ENCODE measurements at places on chromosomes 2 and 18. TPM values are rescaled to one million over a fixed set of nuclear protein-coding genes. Genes with fewer than 3 reads are reported as not detected.

MBOAT2 gene
- 58.7 TPM for total RNA-seq

FOXD4L1 gene
- total RNA-seq: 0.52 TPM

KANSL1L gene
- total RNA-seq: 18.3 TPM

PKDCC gene
- total RNA-seq: 74.4 TPM

ADGRF3 gene
- 0.77 TPM for total RNA-seq

TEKT4 gene
- not detected for total RNA-seq

XDH gene
- 1.5 TPM for total RNA-seq

CFAP65 gene
- total RNA-seq: 0.93 TPM

SIX2 gene
- total RNA-seq: not detected

TAF4B gene
- total RNA-seq: 2.1 TPM

ATP6V1C2 gene
- total RNA-seq: 0.14 TPM

- no peaks in the 10 kb centered on the region for H3K36me3 ChIP-seq
- H3K4me3 ChIP-seq: no peak overlapping the region
- peaks cover 20% of the 10 kb centered on the region for H3K4me1 ChIP-seq
- no peaks in the 10 kb centered on the region for H3K27me3 ChIP-seq
Observed at GRCh38 chr2:203782262-203782976, 76.0 kb downstream of the CD28 start.

DNA sequence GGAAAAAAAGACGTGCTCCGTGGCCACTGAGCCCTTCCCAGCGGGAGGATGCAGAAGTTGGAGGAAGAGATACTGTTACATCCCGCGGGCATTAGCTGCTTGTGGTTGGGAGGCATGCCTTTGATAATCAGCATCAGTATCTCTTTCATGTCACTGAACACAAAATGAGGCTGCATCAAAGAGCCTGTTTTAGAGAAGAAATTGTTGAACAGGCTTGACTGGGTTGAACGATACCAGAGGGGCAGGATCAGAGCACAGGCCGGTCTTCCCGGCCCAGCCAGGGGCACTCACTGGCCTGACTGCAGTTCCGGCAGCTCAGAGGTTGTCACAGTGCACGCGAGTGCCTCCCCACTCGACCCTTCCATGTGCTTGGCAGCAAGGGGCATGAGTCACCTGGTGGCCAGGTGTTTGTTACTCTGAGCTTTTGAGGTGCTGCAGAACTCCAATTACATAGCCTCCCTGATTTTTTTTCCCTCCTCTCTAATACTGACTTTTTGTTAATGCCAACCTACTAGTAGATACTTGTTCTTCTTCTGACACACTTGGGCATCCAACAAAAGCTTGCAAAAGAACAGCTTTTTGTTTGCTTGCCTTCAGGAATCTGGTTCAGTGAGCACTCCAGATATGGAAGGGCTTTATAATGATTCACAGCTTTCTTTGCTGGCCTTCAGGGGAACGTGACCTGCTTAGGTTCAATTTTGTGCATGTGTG lies 121.6 kb downstream of the VAPA start:
- DNase-seq: no peak
- peaks cover 37% of the 10 kb centered on the region for H3K4me1 ChIP-seq
- H3K27me3 ChIP-seq: no peaks in the 10 kb centered on the region
- no peak overlapping the region for H3K4me3 ChIP-seq
- no peak overlapping the region for H3K27ac ChIP-seq

GRCh38 chr2:224860786-224861185 lies 144.6 kb upstream of the CCDC195 start:
- no peaks in the 10 kb centered on the region for H3K27me3 ChIP-seq
- H3K4me3 ChIP-seq: no peak overlapping the region
- peaks cover 1% of the 10 kb centered on the region for H3K36me3 ChIP-seq
- H3K27ac ChIP-seq: no peak overlapping the region
- DNase-seq: no peak

GRCh38 chr2:107384422-107384821 lies 442.3 kb upstream of the RGPD4 start:
- peaks cover 5% of the 10 kb centered on the region for H3K36me3 ChIP-seq
- no peaks in the 10 kb centered on the region for H3K27me3 ChIP-seq
- H3K27ac ChIP-seq: no peak overlapping the region

GRCh38 chr2:184598316-184599053 lies at the start of gene ZNF804A:
ZNF804A (plus strand) TSS chr2:184598529; CDS start chr2:184598960, 431 bp downstream.
- peak; percentile 50 for DNase-seq
- H3K27me3 ChIP-seq: peaks cover 65% of the 10 kb centered on the region
- H3K27ac ChIP-seq: peak within 1 kb of the TSS; percentile 84
- peaks cover 20% of the 10 kb centered on the region for H3K4me1 ChIP-seq
- H3K4me3 ChIP-seq: peak within 1 kb of the TSS; percentile 94

DNA sequence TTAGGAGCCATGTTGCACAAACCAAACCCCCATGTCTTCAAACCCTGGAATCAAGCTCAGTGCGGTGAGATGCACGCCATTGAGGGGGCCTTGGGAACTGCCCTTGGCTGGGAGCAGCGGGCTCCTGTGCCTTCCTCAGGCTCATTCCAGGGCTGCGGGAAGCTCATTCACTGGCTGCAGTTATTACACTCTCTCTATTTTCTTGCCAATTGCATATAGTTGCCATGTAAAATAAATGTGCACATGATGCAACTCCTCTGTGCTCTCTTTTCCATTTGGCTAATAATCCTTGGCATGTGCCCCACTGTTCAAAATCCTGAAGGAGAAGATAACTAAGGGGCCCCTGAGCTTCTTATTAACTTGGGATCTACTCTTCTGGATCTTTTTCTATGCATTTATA lies 74.7 kb downstream of the KCTD1 start:
- H3K36me3 ChIP-seq: peaks cover 8% of the 10 kb centered on the region
- H3K27me3 ChIP-seq: no peaks in the 10 kb centered on the region
- no peak for DNase-seq
- H3K4me1 ChIP-seq: peaks cover 7% of the 10 kb centered on the region

- peaks cover 16% of the 10 kb centered on the region for H3K4me1 ChIP-seq
- H3K27me3 ChIP-seq: no peaks in the 10 kb centered on the region
- H3K27ac ChIP-seq: peak overlapping the region; percentile 20
- no peak for DNase-seq
- H3K36me3 ChIP-seq: no peaks in the 10 kb centered on the region
Observed at GRCh38 chr2:137776697-137777096, 187.6 kb upstream of the HNMT start.

DNA sequence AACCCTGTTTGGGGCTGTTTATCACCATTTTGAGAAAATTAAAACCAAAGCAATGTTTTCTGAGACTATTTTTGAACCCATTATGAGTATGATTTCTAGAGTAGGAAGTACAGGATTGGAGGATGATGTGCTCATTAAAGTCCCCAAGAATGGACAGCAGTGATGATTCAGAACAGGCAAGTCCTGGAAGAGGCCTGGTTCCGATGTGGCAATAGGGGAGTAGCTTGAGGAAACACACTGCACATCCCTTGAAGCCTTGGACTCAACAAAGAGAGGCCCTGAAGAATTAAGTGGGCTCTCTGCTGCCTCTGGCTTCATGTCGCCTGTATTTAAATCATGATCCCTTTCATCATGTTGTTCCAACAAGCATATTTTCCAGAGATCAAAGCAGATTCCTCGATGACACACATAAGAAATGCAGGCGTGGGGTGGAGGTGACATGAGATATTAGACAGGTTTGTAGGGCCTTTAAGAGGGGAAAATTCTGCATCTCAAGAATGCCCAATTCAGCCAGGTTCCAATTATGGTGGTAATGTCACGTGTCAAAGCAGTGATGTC lies 242.2 kb downstream of the FHOD3 start:
- DNase-seq: no peak
- no peak overlapping the region for H3K27ac ChIP-seq

GRCh38 chr2:64609227-64609941 lies 44.3 kb downstream of the SERTAD2 start:
- H3K36me3 ChIP-seq: no peaks in the 10 kb centered on the region
- peak overlapping the region; percentile 79 for H3K4me3 ChIP-seq
- H3K4me1 ChIP-seq: peaks cover 12% of the 10 kb centered on the region
- peak; percentile 57 for DNase-seq
- peak overlapping the region; percentile 43 for H3K27ac ChIP-seq

DNA sequence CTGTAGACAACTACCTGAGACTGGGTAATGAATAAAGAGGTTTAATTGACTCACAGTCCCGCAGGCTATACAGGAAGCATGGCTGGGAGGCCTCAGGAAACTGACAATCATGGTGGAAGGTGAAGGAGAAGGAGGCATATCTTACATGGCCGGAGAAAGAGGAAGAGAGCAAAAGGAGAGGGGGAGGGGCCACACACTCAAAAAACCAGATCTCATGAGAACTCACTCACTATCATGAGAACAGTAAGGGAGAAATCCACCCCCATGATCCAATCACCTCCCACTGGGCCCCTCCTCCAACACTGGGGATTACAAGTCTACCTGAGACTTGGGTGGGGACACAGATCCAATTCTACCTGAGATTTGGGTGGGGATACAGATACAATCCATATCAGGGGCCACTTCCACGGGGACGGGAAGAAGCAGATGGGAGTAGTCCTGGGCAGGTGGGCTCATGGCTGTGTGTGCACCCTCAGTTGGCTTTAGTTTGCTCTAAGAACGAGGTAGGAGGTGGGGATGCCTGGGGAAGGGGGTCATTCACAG lies 9.9 kb downstream of the MAB21L4 start:
- no peaks in the 10 kb centered on the region for H3K4me1 ChIP-seq
- peaks cover 3% of the 10 kb centered on the region for H3K27me3 ChIP-seq
- H3K36me3 ChIP-seq: no peaks in the 10 kb centered on the region
- H3K4me3 ChIP-seq: no peak overlapping the region

DNA sequence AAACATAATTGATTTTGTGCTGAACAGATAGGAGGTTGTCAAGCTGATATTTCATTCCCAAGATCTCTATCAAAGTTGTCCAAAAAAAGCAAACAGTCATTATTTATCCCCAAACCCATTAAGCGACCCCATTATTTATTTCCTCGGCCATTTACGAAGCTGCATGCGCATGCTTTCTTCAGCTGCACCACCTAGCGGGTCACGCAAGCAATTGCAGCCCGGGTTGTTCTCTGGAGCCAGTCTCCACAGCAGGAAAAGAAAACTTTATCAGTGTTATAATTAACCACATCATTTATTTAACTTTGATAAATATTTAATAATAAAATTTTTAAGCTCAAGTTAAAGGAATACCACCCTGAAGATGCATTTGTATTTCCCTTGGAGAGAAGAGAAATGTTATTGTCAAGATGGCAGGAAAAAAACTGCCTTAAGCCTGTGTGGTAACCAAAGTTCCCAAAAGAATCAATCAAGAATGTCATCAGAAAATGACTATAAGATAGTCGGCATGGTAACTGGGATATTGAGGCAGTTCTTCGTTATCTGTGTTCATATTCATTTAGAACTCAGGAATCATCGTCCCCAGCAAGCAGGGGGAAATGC lies 304.7 kb downstream of the FBXO15 start:
- no peak overlapping the region for H3K4me3 ChIP-seq
- no peaks in the 10 kb centered on the region for H3K36me3 ChIP-seq
- no peak overlapping the region for H3K27ac ChIP-seq
- peak; percentile 66 for DNase-seq
- H3K27me3 ChIP-seq: peaks cover 12% of the 10 kb centered on the region

- H3K36me3 ChIP-seq: no peaks in the 10 kb centered on the region
- no peaks in the 10 kb centered on the region for H3K4me1 ChIP-seq
- no peak for DNase-seq
- no peak overlapping the region for H3K27ac ChIP-seq
Observed at GRCh38 chr18:3511980-3512379, 62.0 kb downstream of the TGIF1 start.

DNA sequence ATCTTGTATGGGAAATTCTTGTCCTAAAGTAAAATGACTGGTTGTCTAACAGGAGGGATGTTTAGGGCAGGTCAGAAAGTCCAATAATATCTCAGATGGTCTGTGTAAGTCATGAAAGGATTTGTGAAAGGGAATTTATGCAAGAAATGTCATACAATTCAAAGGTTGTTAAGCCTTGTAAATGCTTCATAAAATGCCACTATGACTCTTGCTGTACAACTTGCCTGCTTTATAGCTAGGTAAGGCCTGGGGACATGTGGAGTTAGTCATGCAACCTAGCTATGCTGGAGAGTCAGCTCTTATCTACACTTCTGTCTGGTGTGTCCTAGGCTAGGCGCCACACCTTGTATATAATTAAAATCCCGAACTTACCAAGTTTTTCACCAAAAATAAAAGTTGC lies 36.9 kb upstream of the VWA3B start:
- H3K36me3 ChIP-seq: peaks cover under 1% of the 10 kb centered on the region
- no peak overlapping the region for H3K27ac ChIP-seq
- no peaks in the 10 kb centered on the region for H3K27me3 ChIP-seq
- no peak for DNase-seq

- no peak overlapping the region for H3K4me3 ChIP-seq
- no peaks in the 10 kb centered on the region for H3K27me3 ChIP-seq
- H3K27ac ChIP-seq: no peak overlapping the region
- H3K4me1 ChIP-seq: no peaks in the 10 kb centered on the region
- H3K36me3 ChIP-seq: no peaks in the 10 kb centered on the region
Observed at GRCh38 chr2:143085125-143085784, 44.0 kb upstream of the ARHGAP15 start.

GRCh38 chr2:37231241-37232130 lies at the start of the genes CEBPZ and NDUFAF7:
CEBPZ (minus strand) TSS chr2:37231596; CDS start chr2:37231567, 29 bp downstream.
NDUFAF7 (plus strand) TSS chr2:37231658; CDS start chr2:37231706, 48 bp downstream.
- DNase-seq: peak; percentile 74
- H3K36me3 ChIP-seq: peaks cover 5% of the 10 kb centered on the region
- no peak within 1 kb of the TSS for H3K4me3 ChIP-seq
- no peaks in the 10 kb centered on the region for H3K27me3 ChIP-seq

GRCh38 chr2:215746887-215747615 lies 266.3 kb downstream of the MREG start:
- no peak overlapping the region for H3K4me3 ChIP-seq
- DNase-seq: no peak
- H3K27ac ChIP-seq: no peak overlapping the region
- peaks cover 13% of the 10 kb centered on the region for H3K4me1 ChIP-seq
- no peaks in the 10 kb centered on the region for H3K27me3 ChIP-seq
- H3K36me3 ChIP-seq: no peaks in the 10 kb centered on the region

GRCh38 chr2:98469862-98470544 lies 25.3 kb downstream of the INPP4A start:
- H3K27ac ChIP-seq: peak overlapping the region; percentile 20
- no peaks in the 10 kb centered on the region for H3K27me3 ChIP-seq
- no peaks in the 10 kb centered on the region for H3K36me3 ChIP-seq

- peaks cover 8% of the 10 kb centered on the region for H3K36me3 ChIP-seq
- no peak for DNase-seq
- no peak overlapping the region for H3K4me3 ChIP-seq
Observed at GRCh38 chr18:79133724-79134123, 64.5 kb downstream of the ATP9B start.

DNA sequence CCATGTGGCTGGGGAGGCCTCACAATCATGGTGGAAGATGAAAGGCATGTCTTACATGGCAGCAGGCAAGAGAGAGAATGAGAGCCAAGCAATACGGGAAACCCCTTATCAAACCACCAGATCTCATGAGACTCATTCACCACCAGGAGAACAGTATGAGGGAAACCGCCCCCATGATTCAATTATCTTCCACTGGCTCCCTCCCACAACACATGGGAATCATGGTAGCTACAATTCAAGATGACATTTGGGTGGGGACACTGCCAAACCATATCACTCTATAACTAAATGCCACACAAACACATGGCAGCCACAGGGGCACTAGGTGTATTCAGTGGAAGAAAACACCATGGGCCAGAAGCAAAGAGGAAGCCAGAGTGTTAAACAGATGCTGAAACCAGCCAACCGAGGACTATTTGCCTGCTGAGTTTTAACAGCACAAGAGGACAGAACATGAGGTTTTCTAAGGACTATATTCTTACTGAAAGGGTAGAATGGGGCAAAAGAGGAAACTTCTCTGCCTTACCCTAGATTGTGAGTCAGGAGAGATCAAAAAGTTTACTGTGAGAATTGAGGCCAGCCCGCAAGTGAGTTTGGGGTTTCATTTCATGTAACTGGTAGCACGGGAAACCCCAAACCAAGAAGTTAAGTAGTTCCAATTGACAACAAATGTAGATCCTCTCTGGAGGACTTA lies 49.2 kb downstream of the SIGLEC15 start:
- H3K4me3 ChIP-seq: no peak overlapping the region
- H3K4me1 ChIP-seq: no peaks in the 10 kb centered on the region
- no peaks in the 10 kb centered on the region for H3K27me3 ChIP-seq
- H3K27ac ChIP-seq: no peak overlapping the region
- DNase-seq: no peak
- H3K36me3 ChIP-seq: peaks cover 32% of the 10 kb centered on the region

Measured in neural crest cell (in vitro differentiated cells).